Stimulated activated CD4-positive, alpha-beta T cell treated with anti-CD3 and anti-CD28 coated beads, TNF-alpha, amount 100 ng/mL, for 24 hours (primary cell): ENCODE measurements at places on chromosomes 3 and 15.
A peak's percentile ranks its signal among the peaks of the same experiment; 100 is the strongest.

DNA sequence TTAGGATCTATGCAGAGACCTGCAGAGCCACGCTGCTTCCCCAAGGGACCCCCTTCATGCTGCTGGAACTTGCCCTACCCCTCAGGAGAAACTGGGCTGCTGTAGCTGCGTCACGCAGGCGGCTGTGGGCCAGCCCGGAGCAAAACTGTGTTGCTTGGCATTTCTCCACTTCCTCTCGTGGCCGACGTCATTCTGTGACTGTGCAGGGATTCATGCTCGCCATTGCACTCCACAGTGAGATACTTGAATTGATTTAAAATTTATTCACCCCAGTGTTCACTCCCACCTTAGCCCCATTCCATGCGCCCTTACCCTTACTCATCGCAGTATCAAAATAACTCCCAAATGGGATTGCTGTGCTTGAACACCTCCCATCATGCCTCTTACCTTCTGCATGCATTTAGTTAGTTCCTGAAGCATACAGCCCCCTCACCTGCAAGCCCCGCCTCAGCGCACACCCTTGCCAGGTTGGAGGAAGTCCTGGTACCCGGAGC lies 45.7 kb downstream of the TMEM44 start:
- DNase-seq: no peak

- no peak for DNase-seq
Observed at GRCh38 chr3:126125781-126126251, 41.9 kb upstream of the SLC41A3 start.

GRCh38 chr3:100185847-100186246 lies 71.5 kb upstream of the FILIP1L start:
- DNase-seq: no peak

DNA sequence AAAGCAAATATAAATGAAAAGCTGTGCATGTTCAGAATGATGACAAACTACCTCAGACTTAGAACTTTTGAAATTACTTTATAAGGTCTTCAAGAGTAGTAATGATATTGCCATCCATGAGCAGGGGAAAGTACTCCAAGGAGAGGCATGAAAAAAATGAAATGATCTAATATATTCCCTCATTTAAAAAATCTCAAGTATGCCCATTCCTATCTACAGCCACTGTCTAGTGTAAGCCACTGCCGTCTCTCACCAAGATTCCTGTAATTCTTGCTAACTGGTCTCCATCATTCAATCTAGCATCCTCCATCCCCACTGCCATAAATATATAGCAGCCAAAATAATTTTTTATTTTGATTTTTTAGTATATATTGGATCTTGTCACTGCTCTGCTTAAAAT lies 258.8 kb downstream of the PLOD2 start:
- no peak for DNase-seq

- peak; percentile 7 for DNase-seq
Observed at GRCh38 chr3:151379083-151379734, 5.3 kb downstream of the P2RY12 start.
